Karpas-422 (cell line): ENCODE measurements at places on chromosomes 5 and 9.

GRCh38 chr9:110179734-110180133, 28.2 kb downstream of the C9orf152 start:
- DNase-seq, result no peak

- DNase-seq, result no peak
Observed at GRCh38 chr5:83987513-83988292, 267.0 kb upstream of the HAPLN1 start.

DNA sequence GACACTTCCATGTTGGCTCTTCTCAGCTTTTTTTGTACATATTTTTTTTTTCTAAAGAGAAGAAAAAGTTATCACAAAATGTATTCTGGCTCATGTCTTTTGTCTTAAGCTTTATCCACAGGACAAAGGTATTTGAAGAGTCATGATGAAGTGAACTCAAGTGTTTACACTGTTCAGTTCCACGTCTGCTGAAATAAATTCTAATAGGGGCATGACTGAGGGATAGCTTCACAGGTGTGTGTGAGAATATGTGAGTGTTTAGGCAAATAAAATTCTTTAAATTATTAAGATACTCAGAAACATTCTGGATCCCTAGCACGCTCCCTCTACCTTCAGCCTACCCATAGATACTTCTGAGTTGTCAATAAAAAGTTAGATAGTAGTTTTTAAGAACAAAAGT, 59.8 kb downstream of the BAAT start:
- no peak for DNase-seq

DNA sequence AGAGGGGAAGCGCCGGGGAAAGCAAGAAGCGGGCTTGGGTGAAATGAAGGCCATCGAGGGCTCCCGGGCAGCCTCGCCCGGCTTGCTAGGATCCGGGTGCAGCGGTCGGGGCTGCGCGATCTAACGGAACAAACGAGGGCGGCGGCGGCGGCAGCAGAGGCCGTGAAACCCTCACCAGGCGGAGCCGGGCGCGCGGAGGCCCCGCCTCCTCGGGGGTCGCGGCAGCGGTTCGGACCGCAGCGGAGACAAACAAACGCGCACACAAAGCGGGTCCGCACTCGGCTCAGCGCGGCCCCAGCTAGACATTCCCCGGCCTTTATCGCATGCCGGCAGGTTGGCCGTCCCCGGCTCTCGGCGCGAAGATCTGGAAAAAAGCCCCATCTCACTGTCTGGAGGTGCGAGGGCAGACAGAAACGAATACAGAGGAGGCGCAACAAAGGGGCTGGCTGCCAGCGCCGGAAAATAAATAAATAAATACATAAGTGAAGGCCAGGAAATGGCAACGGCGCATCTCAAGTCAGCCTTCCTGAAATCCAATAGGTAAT, 10.5 kb upstream of the TRIM36 start:
- DNase-seq, result no peak

DNA sequence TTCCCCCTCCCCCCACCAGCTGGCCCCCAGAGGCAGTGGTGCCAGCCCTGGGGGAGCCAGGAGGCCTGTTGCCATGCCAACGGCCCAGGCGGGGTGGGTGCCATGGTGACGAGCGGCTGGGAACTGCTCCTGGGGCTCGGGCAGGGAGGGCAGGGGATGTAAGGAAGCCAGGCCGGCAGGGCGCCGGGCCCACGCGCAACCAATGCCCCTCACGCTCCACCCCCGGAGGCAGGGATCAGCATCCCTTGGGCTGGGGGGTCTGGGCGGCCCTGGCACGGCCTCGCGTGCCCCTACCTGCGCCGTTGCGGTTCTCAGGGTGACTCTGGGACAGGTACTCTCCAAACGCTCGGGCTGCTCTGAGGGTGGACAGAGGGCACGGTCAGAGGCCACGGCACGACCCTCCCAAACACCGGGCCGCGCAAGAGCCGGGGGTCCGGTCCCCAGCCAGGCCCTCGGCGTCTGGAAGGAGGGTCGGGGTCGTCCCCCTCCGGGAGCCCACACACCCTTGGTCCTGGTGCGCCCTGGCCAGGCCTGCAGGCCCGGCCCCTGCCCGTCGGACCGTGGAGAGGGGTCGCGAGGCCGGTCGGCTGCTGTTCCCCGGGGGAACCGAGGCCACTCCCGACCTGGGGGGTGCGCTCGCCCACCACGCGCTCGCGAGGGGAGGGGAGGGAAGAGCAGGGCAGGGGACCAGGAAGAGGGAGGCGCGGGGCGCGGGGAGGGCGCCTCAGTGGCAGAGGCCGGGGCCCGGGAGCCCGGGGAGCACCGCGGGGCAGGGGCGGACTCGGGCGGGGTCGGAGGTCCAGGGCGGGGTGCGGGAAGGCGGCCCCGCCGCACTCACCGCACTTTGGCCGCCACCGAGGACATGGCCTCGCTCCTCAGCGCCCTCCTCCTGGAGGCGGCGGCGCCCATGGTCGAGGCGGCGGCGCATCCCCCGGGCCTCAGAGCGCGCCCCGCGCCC, 661 bp downstream of the NSMF start:
- peak; percentile 55 for DNase-seq

GRCh38 chr5:60354311-60354710, 345.7 kb downstream of the DEPDC1B start:
- no peak for DNase-seq

DNA sequence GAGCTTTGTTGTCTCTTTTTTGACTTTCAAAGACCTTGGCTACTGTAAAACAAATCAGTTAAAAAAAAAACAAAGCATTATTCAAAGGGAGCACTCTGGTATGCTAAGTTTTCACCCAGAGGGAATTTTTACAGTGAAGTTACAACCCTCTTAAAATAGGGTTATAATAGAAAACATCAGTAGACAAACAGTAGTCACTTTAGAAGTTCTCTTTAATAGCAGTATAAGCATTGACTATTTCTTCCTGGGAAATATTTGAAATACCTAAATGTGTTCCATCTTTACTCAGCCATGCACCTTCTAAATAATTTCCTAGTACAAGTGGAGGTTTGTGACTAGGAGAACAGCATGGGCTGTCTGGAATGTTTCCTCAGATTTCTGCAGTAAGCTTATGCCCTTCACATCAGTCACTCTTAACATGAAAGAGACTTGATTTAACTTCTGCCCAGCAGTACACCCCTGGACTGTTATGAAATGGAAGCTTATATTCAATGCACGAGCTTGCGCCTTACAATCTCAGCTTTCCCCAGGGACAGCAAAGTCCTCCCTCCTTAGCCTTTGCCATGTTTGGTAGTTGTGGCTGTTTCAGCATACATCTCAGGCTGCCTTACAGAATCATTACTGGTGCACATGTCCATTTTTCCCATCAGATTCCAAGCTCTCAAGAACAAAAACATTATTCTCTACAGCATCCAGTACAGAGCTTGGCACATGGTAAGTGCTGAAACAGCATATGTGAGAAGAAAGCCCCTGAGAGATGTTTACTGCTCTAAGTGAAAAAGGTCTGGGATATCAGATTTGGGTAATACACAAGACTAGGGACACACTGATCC, 191.5 kb downstream of the ZNF608 start:
- DNase-seq, result no peak

GRCh38 chr5:130189961-130190360, 285.7 kb downstream of the CHSY3 start:
- peak; percentile 23 for DNase-seq

DNA sequence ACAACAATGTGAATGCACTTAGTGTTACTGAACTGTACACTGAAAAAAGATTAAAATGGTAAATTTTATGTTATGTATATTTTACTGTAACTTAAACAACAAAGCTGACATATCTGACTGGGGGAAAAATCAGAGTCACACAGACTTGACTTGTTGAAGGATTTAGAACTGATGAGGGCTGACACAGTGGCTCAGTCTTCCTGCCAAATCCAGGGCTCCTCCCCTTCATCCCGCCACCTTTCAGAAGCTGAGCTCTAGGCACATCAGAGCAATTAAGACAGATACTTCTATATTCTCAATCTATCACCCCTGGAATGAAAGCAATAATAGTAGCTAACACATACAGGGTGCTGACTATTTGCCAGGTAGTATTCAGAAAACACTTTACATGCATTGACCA, 27.7 kb upstream of the TAS2R1 start:
- no peak for DNase-seq

GRCh38 chr5:33310451-33310850, 130.3 kb upstream of the TARS1 start:
- DNase-seq, result no peak

DNA sequence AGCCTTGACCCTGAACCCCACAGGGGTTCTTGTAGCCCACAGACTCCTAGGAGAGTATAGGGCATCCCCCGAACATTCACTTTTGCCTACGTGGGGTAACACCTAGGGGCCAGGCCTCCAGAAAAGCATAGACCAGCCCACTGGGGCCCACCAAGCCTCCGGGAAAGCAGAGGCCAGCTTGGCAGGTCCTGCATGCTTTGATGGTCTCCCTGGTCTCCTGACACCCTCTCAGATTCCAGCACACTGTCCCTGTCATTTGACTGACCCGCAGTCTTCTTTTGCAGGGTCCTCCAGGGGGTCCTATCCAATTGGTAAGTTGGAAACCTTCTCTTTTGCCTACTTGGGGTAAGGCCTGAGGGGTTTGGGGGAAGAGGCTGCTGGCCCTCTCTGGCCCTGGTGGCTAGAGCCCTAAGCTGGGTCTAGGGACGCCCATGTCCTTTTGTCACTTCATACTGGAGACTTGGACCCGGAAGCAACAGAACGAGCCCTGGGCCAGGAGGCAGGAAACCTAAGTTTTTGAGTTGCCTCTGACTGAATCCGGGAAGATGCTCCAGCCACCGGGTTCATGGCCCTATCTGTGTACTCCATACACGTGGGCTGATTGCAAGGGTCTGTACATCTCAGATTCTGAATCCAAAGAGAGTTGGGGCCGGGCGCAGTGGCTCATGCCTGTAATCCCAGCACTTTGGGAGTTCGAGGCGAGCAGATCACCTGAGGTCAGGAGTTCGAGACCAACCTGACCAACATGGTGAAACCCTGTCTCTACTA, 20.9 kb upstream of the ORM1 start:
- no peak for DNase-seq

DNA sequence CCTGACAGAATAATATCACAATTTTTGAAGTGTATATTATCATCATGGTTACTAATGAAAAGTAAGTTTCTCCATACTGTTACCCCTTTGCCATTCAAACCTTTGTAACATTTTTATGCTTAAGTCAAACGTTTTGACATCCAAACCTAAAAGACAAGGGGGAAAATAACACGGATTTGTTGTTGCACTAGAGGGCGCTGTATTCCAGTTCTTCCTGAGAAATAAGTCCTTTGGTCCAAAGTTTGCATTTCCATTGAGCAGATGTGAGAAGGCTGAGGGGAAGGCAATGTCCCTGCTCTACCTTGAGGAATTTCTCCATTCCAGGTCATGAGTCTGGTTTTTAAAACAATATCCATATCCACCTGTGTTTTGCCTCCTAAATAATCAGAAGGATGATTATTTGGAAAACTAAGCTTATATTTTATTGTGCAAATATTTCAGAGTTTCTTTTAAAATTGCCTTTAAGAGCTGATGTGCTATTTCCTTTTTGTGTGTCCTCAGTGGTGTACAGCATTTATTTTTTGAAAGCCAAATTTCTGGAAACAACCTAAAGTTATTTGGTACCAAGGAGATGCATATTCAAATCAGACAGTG, 9.7 kb downstream of the LECT2 start:
- peak; percentile 83 for DNase-seq

- no peak for DNase-seq
Observed at GRCh38 chr9:2755285-2755684, 38.0 kb downstream of the KCNV2 start.

GRCh38 chr5:115214541-115214940, 44.8 kb upstream of the TRIM36 start:
- no peak for DNase-seq

GRCh38 chr5:168740811-168741213, 161.6 kb upstream of the PANK3 start:
- DNase-seq, result no peak

DNA sequence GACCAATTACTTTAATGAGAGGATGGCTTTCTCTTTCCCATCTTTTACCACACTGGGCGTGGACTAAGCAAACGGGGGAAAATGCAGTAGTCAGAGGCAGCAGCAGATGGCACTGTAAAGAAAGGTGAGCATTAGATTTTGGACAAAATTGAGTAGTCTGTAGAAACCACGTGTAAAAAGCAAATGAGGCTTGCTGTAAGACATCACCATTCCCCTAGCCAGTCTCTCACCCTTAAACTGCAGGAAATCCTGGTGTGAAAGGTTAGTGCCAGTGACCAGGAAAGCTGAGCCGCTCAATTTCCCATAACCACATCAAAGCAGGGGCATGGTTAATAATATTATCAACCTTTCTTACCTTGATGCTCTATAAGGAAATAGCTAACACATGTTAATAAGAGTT, 31.8 kb downstream of the SPATA31C2 start:
- peak; percentile 59 for DNase-seq

DNA sequence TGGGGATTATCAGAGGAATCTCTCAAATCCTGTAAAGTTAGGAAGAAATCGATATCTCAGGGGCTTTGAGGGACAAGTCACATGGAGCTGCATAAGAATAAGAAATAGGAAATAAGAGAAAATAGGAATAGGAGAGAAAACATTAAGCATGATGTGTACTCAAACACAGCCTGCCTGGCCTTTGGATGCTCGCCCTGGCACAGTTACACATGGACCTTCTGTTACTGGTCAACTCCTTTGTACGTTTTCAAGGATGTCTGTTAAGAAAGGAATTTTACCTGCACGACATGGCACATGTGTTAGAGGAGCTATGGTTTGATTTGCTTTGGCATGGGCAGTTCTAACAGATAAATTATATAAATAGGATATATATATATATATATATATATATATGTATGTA, 321.2 kb downstream of the CDH12 start:
- DNase-seq, result no peak

DNA sequence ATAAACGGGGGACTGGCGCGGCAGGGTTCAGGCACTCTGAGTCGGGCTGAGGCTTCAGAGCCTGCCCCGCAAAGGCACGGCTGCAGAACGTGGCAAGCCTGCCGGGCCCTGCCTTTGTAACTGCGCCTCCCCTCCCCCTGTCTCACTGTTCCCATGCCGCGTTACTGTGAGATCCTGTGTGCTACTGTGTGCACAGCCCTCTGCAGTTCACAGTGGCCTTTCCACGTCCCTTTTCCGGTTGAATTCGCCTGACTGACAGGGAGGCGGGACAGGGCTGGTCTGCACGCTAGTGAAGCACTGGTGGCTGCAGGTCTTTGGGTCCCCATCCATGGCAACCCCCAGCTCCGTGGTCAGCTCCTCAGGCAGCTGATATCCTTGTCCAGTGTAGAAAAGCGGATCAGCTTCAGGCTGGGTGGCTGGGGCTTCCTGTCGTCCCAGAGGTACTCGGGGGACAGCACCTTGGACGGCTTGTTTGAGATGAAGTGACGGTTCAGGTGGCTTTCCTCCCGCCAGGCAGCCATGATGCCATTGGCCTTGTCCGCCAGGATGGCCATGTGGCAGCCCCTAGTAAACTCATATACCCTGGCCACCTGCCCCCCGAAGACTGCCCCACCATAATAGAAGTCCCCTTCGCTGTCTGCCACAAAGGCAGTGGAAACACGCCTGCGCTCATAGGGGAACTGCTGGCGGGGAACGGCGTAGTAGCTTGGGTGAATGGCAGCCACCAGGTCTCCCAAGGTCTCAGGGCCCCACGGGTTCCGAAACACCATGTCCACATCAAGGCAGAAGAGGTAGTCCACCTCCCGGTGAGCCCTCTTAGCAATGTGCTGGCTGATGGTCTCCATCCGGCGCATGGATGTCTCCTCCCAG, 10.3 kb downstream of the GBGT1 start:
- DNase-seq, result no peak
